Stimulated activated CD4-positive, alpha-beta T cell treated with anti-CD3 and anti-CD28 coated beads, Interleukin-4, amount 100 ng/mL, for 1 hour (primary cell): ENCODE measurements at places on chromosomes 5 and 9.

DNA sequence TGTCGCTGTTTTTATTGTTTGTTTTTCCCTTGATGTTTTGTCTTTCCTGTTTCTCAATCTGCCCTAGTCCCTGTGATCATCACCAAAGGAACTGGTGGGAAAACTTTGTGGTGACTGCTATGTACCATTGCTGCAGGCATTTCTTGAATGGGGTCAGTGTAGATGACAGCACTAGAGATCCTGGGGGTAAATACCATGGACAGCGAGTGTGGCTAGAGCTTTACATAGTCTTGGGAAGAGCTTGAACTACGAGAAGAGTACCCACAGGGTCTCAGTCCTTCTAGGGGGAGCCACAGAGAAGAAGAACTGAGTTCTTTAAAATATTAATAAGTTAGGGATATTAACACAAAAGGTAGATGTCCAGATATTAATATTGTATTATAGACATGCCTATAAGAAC is 138.8 kb downstream of the PAM start:
- DNase-seq, result no peak

- no peak for DNase-seq
Measured at GRCh38 chr5:179307931-179308471, 37.3 kb downstream of the ADAMTS2 start.

GRCh38 chr5:80083101-80083890 is 48.1 kb downstream of the THBS4 start:
- DNase-seq, result no peak

DNA sequence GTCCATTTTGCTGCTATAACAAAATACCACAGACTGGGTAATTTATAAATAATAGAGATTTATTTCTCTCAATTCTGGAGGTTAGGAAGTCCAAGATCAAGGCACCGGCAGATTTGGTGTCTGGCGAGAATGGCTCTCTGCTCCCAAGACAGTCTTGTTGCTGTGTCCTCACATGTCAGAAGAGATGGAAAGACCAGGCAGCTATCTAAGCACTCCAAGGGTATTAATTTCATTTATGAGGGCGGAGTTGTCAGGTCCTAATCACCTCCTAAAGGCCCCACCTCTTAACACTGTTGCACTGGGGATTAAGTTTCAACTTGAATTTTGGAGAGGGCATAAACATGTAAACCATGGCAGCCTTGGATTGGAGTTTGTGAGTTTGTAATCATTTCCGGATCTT is 30.3 kb downstream of the ADCY2 start:
- no peak for DNase-seq

DNA sequence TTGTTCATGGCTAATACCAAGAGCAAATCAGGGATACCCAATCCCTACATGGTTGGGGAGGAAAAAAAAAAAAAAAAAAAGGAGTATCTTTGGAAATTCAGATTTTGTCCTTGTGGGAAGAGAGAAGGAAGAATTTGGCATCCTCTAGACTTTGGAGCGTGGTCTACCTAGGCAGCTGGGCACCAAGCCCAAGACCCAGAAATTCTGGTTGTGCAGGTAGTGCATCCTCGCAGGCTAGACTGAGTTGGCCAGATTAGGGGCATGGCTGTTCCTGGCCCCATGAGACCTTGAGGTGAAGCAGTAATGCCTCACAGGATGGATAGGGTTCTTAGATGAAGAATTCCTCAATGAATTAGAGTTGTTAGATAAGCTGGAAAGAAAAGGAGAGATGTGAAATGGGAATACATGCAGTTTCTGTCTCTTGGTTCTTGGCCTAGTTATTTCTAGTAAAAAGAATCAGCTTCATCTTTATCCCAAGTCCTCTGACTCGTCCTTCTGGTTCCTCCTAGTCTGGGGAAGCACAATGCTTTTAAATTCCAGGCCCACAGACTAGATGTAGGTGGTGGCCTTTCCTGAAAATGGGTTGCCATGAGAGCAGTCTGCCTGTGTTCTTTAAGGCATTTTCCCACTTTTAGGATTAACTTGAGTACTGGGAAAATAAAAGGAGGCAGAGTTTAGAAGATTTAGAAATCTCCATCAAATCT is 140.5 kb upstream of the RUSC2 start:
- no peak for DNase-seq

GRCh38 chr5:115379622-115380344 is 83.3 kb upstream of the CCDC112 start:
- DNase-seq, result no peak

GRCh38 chr5:13910201-13910600 is 34.3 kb downstream of the DNAH5 start:
- DNase-seq, result no peak

DNA sequence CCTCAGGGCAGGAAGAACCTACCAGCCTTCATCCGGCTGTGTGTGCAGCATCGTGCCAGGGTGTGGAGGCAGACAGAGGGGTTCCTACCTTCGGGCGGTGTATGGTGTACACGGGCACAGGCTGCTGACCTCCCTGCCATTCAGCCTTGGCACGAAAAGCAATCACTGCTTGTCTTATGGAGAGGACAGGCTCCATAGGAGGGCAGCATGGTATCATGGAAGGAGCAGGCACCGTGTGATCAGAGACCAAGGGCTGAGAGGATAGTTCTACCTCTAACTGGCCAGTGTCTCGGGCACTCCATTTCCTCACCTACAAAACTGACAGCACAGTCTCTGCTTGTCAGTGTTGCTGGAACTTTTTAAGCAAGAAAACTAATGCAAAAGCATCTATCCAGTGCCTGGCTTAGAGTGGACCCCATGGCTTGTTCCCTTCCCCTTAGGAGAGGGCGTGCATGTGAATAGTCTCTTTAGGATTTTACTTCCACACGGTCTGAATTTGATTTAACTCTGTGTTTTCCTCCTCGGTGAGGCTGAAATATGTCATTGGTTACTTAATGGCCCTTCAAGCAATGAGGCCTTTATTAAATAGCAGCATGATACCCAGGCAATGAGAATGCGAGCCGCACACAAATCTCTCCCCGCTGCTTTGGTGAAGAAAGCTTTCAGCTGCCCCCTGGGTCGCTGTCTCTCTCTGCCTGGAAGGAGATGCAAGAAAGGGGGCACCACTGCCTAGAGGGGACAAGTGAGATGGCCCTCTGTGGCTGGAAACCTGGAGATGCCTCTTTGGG is 22.2 kb downstream of the TTLL11 start:
- no peak for DNase-seq

GRCh38 chr5:76528547-76529331 is 94.5 kb downstream of the F2RL2 start:
- no peak for DNase-seq

DNA sequence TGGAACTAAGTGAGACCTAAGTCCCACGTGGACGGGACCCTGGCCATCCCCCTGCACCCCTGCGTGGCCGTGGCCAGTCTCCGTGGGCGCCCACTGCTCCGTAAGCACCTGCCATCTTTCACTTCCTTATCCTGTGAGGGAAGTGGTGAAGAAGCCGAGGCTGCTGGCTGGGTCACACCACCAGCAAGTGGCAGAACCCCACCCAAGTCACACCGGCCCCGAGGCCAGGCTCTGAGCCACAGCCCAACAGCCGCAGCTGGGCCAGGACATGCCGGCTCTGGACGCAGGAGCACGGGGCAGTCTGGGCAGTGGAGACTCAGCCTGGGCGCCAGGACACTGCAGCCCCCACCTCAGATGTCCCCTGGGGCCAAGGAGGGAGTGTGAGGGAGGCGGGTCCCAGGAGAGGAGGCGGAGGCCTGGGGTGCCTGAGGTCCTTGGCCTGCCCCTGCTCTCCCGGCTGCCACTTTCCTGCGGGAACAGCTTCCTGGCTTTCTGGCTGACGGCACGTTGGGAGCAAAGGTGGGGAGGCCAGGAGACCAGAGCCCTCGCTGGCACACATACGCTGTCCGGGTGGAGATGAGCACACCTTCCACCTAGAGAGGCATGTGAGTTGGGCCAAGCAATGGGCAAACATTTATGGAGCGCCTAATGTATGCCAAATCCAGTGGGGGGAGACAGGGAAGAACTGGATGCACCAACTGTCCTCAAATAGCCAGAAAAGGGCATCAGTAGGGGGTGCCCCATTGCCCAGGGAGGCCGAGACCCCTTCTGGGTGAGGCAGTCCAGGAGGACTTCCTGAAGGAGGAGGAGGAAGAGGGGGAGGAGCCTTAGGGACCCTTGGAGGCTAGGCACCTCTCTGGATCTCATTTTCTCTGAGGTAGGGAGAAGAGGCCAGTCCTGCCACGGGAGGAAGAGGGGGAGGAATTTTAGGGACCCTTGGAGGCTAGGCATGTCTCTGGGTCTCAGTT is 43.9 kb upstream of the EGFL7 start:
- no peak for DNase-seq

DNA sequence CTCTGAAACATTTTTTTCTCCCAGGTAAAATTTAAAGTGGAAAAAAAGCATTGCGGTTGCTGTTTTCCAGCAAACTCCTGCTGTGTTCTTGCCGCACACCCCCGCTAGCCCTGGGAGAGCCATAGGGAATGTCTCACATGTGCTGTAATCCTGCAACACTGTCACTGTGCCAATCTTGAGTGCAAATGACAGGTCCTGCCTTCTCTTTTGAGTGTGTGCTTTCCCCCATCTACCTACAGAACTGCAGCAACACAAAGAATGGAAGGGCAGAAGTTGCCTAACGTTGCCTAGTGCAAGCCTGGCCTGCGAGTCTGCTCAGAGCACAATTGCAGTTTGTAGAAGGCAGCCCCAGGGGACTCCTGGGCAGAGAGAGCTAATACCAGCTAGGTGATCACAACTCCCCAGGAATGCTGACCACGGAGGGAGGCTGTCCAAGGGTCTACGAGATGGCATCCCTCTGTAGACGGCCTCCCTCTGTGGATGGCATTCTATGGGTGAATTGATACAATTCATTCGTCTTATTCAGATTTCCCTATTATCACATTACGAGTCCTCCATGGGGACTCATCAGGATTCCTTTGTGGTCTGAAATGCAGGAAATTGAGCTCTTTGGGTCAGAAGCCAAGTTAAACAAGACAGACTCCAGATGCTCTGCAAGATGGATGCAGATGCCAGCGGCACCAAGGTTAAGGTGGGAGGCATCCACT is 172.6 kb upstream of the S1PR3 start:
- DNase-seq, result no peak

DNA sequence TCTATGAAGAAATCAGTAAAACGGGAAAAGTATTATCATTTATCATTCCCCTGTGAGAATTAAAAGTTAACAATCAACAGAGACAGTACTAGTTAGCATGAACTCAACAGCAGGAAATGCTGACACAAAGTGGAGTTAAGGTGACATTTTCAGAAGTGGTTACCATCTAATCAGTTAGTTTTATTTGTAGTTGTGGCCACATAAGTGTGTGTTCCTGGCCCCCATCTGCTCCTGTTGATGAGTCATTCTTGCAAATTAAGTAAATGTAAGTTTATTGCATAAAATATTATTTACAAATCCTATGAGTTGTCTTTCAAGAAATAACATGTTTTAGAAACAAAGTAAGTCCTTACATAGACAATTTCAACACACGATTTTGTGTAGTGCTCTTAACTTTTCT is 8.9 kb upstream of the BNC2 start:
- no peak for DNase-seq

GRCh38 chr5:122187426-122187825 is 58.1 kb downstream of the ZNF474 start:
- DNase-seq, result no peak

DNA sequence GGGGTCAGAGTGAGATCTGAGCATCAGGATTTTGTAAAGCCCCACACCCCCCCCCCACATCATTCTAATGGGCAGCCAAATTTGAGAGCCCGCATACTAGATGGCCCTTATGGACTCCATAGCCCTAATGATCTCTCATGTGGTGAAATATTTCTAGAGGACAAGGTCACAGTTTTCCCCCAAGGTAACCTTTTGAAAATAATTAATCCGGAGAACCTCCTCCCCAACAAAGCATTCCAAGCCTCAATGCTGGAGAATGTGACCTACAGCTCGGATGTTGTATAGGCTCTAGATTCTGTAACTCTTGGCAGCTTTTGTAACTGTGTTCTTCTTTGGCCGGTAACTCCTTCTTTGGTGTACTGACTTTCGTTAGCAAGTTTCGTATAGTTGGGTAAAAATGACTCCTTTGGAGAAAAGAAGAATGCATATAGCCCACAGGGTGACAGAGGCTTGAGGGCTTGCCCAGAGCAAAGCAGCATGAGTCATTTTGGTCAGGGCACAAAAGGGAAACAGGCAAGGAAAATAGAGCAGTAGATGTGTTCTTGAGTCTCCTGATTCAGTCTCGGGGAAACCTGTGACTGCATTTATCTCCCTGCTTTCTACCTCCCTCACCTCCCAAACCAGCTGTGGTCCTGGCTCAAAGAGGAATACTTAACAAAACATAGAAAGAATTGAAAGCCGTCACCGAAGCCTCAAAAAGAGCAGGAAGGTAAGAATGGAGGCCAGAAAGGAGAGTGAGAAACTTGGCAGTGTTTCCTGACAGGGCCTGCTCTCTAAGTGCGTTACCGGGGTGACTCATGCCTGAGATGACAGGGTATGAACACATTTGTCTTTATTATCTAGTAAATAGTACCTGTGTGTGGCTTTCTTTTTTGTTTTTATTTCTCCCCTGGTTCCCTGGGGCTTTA is 6.6 kb upstream of the XPA start:
- DNase-seq, result no peak

DNA sequence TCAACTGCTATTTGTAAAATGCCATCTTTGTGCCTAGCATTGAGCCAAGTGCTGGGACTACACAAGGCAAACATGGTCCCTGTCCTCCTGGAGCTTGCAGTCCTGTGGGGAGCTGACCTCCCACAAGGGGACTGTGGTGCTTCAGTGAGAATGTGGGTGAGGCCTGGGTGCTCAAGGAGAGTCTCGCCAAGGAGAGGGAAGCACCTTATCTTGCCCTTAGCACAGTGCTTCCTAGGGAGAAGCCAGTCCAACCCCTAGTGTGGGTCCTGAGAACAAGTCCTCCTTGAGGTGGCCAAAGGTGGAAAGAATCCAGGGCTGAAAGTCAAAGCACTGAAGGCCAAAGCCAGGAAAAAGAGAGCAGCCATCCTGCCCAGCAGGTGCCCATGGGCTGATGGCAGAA is 31.1 kb upstream of the MVB12B start:
- no peak for DNase-seq

- no peak for DNase-seq
Measured at GRCh38 chr5:107341376-107342084, 329.2 kb downstream of the EFNA5 start.

GRCh38 chr9:18658804-18659705 is 185.1 kb downstream of the ADAMTSL1 start:
- DNase-seq, result no peak

- no peak for DNase-seq
Measured at GRCh38 chr9:104868687-104869404, 59.1 kb downstream of the ABCA1 start.

DNA sequence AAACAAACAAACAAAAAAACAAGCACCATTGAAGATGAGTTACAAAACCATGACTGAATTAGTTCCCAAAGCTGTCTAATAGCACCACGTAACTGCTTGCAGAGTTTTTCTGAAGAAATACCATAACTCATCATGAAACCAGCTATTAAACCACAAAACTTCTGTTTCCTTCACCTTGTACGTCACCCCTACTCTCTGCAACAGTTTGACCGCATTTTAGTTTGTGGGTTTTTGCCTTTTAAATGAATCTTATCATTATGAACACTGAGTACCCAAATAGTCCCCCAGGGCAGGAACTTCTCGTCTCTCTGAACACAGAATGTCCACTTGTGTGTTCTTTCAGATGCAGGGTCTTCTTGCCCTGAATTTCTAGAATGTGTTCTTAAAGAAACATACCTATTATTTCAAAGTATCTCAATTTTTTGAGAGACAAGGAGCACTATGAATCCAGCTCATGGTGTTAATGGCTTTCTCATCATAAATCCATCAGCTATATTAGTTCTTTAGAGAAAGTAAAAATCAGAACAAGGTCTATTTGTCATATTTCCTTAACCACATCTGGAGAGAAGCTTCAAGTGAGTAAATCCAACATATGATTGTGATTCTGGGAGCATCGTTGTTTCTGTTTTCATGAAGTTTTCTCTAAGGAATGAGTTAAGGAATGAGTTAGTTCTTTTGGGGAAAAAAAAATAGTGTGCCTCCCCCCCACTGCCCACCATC is 210.6 kb downstream of the AUH start:
- no peak for DNase-seq
